ENCODE measurements at places on chromosomes 3 and 15. TPM values are rescaled to one million over a fixed set of nuclear protein-coding genes. Genes with fewer than 3 reads are reported as not detected.

Gene FAM240A
- total RNA-seq: not detected

Gene LIPH
- 5.1 TPM for total RNA-seq

Gene LARP6
- total RNA-seq: 50.6 TPM

Gene CGNL1
- total RNA-seq: 0.72 TPM

Gene SLC24A5
- total RNA-seq: not detected

Gene SKOR1
- 0.05 TPM for total RNA-seq

Gene KBTBD13
- not detected for total RNA-seq

Gene SLC22A14
- total RNA-seq: 0.07 TPM

Gene SAXO2
- total RNA-seq: 2.2 TPM

Gene NAALADL2
- total RNA-seq: not detected

Gene AGTR1
- 0.72 TPM for total RNA-seq

Gene HCLS1
- 0.06 TPM for total RNA-seq

Gene SOX14
- total RNA-seq: not detected

Gene SEMA3G
- total RNA-seq: 0.04 TPM

Gene NXPE3
- total RNA-seq: 21.0 TPM

All from A549 treated with Mapracorat at 1 μM for 4 hours (cell line).